ENCODE measurements at places on chromosomes 12 and 14.

GRCh38 chr14:36944307-36945010 lies 227.9 kb downstream of the SLC25A21 start:
- DNase-seq: no peak

- no peak for DNase-seq
These were observed 992.9 kb downstream of the GALC start for GRCh38 chr14:87000081-87000480.

DNA sequence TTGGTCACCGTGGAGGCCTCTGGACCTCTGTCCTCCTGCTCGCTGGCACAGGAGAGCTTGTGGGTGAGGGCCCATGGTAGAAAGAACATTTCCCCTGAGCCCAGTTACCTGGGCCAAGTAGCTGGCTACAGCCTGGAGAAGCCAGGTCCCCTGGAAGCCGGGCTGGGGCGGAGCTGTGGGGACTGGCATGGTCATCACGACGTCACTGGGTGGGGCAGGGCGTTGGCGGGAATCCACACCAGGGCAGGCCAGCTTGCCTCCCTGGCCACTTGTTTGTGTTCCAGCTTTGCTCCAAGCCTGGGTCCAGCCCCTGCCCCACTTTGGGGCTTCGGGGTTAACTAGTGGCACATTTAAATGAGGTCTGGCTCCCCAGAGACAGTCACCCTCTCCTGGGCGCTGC lies 35.0 kb upstream of the SLC24A4 start:
- no peak for DNase-seq

DNA sequence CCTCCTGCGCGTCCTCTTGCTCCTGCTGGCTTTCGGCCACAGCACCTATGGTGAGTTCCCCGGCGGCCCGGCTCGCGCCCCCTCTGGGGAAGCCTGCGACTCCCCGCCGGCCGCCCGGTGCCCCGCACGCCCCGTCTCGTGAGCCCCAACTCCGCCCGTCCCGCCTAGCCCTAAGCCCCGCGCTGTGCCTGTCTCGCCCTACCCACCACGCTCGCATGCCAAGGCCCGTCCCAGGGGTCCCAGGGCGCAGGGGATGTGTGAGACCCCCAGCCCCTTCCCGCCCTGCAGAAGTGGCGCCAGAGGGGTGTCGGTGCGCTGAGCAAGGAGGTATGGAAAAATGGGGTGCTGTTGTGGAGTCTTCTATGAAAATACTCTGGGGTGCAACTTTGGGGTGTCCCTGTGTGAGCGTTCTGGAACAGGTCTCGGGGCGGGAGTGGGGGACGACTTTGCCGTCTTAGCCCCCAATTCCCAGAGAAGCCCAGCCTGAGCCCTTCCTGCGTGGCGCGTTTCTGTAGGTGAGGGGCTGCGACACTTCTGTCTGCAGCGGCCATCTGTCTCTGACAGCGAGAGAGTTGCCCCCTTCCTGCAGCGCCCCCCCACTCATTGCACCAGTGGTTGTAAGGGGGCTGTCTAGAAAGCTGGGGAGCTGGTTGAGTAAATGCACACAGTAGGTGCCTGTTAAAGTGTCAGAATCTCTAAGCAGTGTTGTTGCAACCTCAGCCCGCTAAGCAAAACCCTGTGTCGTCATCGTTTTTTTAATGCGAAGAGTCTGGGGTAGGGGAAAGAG lies 587 bp downstream of the DLK1 start:
- DNase-seq: peak; percentile 0

- DNase-seq: no peak
These were observed 23.2 kb downstream of the GPR68 start for GRCh38 chr14:91221270-91221669.

GRCh38 chr12:93448796-93449195 lies 7.0 kb upstream of the UBE2N start:
- DNase-seq: peak; percentile 75

DNA sequence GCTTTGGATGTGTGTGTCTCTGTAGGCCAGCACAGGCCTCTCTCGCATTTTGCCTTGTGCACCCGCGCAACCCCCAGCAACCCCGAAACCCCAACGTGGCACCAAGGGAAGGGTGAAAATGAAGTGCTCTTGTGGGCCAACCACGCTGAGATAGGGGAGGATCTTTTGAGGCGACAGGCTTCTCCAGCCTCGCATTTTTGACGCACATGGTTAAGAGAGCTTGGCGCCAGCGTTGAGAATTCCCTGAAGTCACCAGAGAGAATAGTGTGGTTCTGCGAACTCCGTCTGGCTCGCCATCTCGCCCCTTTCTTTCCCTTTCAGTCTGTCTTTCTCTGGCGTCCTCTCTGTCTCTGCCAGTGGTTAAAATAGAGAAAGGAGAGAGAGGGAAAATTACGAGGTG lies 1.9 kb upstream of the TBX3 start:
- DNase-seq: no peak

GRCh38 chr14:88209273-88209672 lies 113.8 kb downstream of the KCNK10 start:
- no peak for DNase-seq

DNA sequence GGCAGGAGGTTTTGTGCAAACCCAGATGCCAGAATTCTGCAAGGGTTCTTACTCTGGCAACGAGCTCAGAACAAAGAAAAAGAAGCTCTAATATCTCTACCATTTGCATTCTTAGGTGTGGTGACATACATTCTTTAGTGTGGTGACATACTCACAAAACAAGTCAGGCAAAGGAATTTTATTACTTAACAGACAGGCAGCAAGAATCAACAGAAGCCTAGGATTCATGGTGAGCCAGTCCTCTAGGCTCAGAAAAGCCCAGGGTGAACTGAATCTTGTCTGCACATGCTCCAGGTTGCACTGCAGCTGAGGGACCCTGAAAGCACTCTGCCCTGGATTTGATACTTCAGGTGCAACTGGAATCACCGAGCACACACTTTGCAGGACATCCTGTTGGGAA lies 122.4 kb upstream of the PTPRQ start:
- no peak for DNase-seq

DNA sequence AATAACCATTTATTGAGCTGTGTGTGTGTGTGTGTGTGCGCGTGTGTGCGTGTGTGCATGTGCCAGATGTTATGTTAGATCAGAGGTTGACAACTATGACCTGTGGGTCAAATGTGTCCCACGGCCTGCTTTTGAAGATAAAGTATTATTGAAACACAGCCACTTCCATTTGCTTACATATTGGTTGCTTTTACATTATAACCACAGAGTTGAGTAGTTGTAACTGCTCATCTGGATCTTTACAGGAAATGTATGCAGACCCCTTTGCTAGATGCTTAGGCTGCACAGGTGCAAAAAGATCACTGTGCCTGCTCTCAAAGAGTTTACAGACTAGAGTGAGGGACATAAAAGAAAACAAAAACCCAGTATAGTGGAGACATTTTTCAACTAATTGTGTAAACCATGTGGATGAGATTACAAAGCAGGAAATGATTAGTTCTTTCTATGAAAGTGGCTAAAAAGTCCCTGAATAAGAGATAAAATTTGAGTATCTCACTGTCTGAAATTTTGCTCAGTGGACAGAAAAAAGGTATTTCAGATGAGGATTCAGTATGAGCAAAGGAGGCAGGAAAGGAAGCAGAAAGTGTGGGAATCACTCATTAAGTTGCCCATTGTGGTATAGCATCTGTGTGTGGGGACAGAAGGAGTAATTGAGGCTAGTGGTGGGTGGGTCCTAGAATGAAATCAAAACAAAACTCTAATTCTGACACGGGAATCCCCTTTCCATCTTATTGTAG lies 188.4 kb downstream of the PAH start:
- DNase-seq: no peak

- DNase-seq: no peak
These were observed 49.4 kb downstream of the NOVA1 start for GRCh38 chr14:26548406-26548805.

DNA sequence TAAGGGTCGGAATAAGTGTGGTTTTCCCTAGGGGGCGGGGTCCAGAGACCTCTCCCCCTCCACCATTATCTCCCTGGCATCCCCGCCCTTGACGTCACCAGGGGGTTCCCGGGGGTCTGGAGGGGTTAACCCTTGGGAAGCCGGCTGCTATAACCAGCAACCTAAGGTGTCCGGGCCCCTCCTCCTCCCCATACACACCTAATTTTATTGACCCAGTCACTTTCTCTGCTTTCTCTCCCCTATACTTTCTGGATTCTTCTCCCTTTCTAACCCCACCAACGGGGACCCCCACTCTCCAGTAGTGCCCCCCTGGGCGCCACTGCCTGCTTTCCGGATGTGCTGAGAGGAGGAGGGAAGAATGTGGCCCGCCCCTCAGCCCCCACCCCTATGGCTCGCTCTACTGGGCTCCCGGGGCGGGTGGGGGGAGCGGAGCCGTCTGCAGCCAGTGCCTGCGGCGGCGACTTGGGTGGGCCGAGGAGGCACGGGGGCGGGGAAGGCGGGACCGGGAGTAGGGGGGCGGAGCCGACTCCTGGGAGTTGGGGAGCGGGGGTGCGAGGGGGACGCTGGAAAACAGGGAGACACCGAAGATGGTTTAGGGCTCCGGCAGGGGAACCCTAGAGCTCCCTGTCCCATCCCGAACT lies 1.8 kb downstream of the GLI1 start:
- no peak for DNase-seq

DNA sequence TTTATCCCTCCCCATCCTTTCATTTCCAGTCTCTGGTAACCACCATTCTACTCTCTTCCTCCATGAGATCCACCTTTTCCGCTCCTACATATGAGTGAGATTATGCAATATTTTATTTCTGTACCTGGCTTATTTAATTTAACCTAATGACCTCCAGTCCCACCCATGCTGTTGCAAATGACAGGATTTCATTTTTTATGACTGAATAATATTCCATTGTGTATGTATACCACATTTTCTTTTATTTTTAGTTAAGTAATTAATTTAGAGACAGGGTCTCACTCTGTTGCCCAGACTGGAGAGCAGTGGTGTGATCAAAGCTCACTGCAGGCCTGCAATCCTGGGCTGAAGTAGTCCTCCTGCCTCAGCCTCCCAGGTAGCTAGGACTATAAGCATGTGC lies 2.6 kb downstream of the LRRK2 start:
- no peak for DNase-seq

DNA sequence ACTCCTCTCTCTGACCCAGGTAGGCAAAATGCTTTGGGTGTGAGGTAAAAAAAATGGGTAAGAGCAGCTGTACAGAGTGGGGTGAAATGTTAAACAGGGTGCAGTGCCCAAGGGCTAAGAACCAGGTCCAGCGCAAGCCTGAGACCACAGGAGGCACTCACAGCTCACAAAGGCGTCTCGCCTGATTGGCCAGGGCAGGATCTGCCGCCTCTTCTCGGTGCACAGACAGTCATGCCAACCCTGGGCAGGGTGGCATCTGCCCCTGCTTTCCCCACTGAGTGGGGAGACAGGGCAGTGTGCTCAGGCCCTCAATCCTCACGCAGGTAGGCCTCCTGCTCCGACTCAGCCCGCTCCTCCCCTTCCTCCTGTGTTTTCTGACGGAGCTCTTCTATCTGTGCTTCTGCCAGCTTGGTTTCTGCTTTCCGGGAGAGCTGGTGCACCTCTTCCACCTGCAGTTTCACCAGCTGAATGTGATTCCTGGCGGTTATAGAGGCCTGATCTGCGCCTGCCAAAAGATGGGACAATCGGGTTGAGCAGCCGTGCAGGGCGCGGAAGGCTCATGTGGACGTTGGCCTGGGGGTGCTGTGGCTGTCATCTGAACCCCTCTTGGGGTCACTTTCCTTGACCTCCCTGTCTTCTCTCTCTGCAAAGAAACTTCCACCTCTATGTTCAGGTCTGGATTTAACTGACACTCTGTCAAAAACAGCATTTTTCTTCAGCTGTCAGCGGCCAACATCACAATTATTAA lies 4.7 kb downstream of the B3GNT4 start:
- DNase-seq: no peak
